ENCODE measurements at places on chromosomes 3 and 15.

- DNase-seq = no peak
Observed at GRCh38 chr15:73608941-73609340, 24.2 kb downstream of the NPTN start.

GRCh38 chr3:128317698-128318231 is 148.9 kb downstream of the DNAJB8 start:
- no peak for DNase-seq

DNA sequence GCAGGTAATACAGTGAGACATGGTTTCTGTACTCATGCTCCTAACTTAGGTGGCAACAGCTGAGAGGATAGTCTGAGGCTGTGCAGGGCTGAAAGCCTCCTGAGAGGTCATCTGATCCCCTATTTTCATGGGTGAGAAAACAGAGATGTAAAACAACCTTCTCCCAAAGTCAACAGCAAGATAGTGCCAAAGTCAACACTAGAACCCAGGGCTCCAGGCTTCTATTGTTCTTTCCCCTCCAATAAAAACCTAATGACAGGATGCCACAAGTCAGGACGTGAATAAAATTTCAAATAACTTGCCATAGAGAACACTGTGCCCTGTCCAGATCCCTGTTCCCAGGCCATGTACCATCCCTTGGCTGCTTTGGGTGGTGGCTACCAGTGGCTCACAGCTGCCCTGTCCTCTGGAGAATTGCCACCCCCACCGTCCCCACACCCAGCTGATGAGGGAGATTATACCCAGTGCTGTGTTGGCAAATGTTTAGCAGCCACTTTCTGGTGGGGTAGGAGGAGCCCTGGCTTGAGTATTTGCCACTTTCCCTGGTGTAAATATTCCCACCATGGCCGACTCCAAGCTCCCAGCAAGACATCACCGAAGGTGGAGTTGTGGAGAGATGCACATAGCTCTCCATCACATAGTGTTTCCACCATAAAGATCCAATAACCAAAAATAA is 54.8 kb downstream of the SRGAP3 start:
- DNase-seq = peak; percentile 90

DNA sequence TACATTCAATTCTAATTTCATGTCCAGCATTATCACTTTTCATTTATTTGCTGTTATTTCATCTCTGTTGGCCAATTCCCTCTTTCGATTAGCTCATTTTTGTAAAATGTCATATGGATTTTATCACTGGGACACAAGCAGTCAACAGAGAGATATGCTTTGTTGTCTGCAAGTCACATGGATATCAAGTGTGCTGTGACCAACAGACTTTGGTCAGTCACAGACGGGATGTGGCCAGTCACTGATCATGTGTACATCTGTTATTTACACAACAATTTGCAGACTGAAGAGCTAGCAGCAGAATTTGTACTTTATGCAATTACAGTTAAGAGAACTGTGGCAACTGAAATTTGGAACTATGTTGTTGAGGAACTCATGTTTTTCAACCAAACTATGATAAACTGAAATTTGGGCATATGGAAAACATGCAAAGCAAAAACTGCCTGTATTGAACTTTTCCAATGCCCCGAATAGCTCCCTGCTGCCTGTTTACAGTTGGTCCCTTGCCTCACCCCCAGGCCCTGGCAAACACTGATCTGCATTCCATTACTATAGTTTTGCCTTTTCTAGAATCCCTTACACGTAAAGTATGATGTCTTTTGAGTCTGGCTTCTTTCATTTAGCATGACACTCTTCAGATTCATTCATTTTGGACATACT is 104.4 kb downstream of the RPL22L1 start:
- no peak for DNase-seq

DNA sequence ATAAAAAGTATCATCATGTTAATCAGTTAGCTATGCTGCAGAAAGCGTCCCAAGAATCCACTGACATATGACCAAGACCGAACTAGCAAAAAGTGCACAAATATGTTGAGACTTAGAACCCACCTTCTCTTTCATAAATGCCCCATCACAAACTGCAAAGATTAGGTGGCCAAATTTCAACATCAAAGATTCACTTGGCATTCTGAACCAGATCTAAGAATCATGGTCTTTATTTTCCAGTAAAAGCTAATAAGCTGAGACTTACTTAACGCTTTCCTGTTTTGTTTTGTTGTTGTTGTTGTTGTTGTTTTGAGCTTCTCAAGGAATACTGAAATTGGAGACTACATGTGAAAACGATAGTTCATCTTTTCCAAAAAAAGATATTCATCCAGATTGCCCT is 62.4 kb downstream of the ZBTB20 start:
- no peak for DNase-seq

DNA sequence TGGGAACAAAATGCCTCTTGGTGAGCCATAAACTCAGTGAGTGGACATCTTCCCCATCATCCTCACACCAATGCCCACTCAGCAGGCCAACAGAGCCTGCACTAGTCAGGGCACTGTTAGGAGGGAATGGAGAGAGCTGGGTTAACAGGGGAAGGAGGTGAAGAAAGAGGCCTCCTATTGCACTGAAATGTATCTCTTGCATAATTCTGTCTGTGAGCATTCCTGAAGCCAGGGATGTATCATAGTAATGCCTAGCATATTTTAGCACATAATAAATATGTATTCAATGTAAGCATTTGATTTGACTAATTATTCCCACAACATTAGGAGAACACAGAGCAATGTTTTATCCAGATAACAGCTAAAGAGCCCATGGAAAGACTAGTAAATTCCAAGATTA is 81.2 kb downstream of the ANO10 start:
- DNase-seq = no peak

- DNase-seq = no peak
Observed at GRCh38 chr15:67167091-67167490, 87.4 kb downstream of the AAGAB start.

GRCh38 chr15:92528736-92529135 is 126.8 kb downstream of the FAM174B start:
- DNase-seq = no peak

All from NCI-H345 (cell line).